Left hindlimb (tissue), 1 donor: ENCODE measurements at places on chromosomes 6 and 20.

DNA sequence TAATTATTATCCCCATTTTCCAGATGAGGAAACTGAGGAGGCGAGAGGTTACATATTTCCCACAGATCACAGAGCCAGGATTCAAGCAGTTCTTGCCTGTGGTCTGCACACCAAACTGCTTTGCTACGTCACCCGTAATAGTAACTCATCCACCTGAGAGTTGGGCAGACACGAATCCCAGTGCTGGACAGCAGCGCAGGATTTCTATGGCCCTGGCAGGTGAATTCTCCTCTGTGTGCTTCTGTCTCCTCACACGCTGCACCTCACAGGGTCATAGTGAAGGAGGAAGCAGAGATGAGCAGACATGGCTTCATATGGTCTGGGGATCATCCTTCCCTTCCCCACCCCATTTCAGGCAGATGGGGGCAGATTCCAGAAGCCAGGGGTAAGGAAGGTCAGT lies 127.0 kb upstream of the LRFN2 start:
- no peak for DNase-seq

- no peak for DNase-seq
These were observed 2.5 kb upstream of the CASS4 start for GRCh38 chr20:56409521-56409920.

GRCh38 chr20:57614490-57615444 lies 5.5 kb downstream of the ZBP1 start:
- DNase-seq = no peak

DNA sequence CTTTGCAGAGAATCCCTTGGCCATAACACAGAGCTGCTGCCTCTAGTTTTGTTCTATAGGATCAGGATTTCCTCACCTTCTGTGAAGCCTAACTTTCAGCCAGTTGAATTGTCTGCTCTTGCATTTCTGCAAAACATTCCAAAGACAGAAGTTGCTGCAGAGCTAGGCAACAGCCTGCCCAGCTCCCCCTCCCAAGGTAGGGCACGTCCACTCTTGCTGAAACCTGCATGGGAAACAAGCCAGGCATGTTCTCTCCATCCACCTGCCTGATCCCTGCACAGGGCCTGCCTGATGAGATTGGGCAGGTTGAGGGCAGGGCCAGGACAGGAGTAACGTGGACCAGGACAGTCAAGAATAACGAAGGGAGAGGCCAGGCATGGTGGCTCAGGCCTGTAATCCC lies 58.9 kb upstream of the NAA20 start:
- DNase-seq = no peak

GRCh38 chr20:62581806-62582205 lies 60.5 kb upstream of the SLCO4A1 start:
- DNase-seq = no peak

DNA sequence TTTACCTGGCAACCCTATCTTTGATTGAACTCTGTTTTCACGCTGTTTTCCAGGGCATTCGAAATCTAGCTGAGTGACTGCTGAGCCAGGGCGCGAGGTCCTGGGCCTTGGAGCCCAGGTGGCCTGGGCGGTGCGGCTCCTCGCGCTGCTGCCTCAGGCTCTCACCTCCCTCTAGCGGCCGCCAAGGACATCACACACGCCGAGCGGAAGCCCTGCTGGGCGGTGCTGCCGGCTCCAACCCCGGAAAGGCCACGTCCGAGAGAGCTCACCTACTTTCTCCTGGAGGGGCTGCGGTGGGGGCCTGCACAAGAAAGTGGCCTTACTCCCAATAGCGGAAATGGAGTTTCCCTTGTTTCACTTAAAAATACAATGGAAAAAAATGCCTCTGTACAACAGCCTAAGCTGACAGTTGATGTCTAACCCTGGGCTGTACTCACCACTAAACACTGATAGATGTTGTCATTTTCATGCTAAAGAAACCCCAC lies 77.7 kb downstream of the ELOVL4 start:
- peak; percentile 75 for DNase-seq

DNA sequence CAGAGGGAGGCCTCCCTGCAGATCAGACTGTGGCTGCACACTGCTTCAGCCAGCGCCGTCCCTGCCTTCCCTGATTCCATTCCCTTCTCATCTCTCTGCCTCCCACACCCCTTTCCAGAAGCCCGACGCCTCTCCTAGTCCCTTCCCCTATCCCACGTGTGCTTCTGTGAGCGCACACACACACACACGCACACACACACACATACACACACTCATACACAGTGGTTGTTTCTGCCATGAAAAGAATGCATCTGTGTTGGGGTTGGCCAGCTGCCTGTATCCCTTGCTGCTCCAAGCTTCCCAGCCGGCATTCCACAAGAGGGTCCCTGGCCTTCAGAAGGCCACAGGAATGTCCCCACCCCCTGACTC lies 51.7 kb downstream of the MOCS1 start:
- peak; percentile 89 for DNase-seq

- no peak for DNase-seq
These were observed 90.2 kb upstream of the RIPOR2 start for GRCh38 chr6:25025919-25026301.
